Substantia nigra (tissue), 51 donors: ENCODE measurements at places on chromosomes 4 and X.

DNA sequence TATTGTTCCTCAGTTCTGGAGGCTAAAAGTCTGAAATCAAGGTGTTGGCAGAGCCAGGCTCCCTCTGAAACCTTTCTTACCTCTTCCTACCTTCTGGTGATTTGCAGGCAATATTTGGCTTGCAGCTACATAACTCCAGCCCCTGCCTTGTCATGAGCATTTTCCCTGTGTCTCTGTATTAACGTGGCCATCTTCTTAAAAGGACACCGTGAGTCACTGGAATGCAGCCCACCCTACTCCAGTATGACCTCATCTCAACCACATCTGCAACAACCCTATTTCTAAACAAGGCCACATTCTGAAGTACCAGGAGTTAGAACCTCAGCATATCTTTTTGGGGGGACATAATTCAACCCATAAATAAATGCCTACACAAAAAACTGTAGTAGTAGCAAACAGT, 40.7 kb downstream of the FANCB start:
- DNase-seq = no peak

DNA sequence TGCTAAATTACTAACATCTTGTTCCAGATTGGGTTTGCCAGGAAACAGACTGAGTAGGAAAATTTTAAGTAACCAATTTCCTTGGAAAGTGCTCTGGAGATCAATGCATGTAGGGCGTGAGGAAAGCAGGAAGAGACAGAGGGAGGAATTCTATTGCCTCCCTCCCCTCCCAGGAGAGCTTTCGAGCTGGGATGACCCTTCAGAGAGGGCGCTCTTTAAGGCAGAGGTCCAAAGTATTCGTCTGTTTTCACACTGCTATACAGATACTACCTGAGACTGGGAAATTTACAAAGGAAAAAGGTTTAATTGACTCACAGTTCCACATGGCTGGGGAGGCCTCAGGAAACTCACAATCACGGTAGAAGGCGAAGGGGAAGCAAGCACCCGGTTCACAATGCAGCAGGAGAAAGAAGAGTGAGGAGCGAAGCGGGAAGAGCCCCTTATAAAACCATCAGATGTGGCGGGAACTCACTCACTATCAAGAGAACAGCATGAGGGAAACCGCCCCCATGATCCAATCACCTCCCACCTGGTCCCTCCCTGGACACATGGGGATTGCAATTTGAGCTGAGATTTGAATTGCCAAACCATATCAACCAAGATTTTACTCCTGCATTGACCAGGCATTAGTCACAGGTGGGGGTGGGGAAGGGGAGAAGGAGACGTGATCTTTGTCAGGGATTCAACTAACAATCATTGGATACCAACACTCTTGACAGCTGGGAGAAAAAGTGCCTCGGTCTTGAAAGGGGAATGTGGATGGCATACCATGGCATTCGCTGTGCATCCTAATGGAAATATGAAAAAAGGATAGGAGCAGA, 63.8 kb downstream of the SLITRK2 start:
- no peak for DNase-seq

GRCh38 chrX:23788521-23788920, 5.5 kb downstream of the SAT1 start:
- DNase-seq = no peak

DNA sequence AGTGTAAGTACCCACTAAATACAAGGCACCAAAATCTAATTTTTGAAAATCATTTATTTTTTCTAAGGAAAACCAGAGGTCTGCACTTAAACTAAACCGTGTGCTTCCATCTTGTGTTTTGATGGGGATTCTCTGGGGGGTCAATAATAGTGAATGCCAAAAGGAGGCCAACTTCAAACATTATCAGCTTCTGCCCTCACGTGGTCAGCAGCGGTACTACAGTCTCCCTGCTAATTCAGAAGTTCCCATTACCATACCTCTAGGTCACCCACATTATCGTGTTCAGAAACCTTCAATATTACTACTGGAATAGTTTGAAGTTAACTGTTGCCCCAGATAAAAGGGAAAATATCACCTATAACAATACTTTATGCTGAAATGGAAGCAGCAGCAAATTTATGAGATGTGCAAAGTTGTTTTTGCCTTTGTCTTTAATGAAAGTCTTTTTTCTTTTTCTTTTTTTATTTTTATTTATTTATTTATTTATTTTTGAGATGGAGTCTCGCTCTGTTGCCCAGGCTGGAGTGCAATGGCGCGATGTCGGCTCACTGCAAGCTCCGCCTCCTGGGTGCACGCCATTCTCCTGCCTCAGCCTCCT, 17.3 kb downstream of the CTPS2 start:
- DNase-seq = no peak

DNA sequence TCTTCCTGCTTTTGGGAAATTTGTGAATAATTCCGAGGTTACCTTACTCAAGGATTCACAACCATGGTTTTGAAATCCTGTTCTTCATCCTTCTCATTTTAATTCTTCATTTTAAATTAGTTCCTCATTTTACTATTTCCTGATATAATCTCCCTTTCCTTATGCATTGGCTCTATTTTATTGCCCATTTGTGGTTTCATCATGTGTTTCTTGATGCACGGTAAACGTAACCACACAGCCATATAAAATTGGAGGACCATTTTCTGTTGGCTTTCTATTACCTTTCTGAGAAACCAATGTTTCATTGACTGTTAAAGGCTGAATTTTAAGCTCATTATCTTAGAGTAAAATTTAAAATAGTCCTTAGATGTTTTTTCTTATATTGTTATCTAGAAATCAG, 100.3 kb upstream of the NDST4 start:
- no peak for DNase-seq

- DNase-seq = no peak
Observed at GRCh38 chr4:100060765-100061416, 110.8 kb upstream of the H2AZ1 start.

DNA sequence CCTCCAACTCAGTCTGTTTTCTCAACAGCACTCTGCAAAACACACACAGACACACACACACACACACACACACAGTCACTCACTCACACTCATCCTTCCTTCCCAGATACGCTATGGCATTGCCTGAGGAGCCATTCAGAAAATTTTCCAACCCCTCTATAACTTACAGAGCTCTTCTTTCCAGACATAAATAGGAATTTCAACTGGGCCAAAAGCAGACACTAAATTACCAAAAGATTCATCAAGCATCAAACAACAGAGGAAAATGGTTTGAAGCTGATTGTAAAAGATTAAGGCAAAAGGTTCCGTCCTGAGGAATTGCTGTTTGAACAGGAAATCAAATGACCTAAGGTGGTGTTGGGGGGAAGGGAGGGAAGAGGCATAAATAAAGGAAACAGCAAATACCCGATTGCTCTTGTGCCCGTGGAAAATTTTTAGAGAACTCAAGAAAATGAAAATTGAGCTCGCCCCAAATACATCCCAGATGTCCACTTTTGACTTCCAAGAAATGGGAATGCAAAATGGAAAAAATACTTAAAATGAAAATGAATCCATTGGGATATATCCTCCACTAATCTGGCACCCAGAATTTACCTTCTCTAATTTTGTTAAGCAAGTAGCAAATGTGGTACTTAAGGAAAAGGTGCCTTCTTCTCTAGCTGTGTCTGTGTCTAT, 183.6 kb downstream of the QDPR start:
- no peak for DNase-seq

GRCh38 chr4:67580577-67580976, 22.1 kb downstream of the STAP1 start:
- no peak for DNase-seq

GRCh38 chrX:47198026-47198686, 4.5 kb downstream of the UBA1 start:
- DNase-seq = no peak
